ENCODE measurements at places on chromosomes 1 and 21.

DNA sequence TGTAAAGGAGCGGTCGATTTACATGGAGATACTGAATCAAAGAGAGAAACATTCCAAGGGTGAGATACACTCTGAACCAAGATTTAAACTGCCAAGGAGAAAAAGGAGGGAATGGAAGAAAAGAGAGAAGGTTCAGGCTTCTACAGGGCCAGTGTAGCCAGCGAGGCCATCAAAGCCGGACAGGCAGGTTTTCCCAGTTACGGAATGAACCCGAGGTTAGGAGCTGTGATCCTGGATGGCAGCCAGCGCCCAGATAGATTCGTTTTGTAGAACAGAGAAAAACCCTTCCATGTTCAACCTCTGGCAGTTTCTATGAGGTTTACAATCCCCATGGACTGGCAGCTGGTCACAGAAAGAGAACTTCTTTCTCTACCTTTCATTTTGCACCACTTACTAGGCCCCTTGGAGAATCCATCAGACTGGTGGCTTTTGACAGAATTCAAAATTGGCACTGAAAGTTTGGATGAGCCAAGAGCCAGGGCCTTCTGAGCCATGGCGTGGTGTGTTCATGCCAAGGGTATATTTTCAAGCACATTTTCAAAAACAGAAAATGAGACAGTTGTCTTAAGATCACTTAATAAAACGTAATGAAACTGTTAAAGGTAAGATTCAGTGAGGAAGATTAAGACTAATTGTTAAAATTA lies 171.5 kb downstream of the RUNX1 start:
- H3K4me1 ChIP-seq: peaks cover 46% of the 10 kb centered on the region
- no peak for ATAC-seq
- H3K36me3 ChIP-seq: peaks cover 100% of the 10 kb centered on the region
- peak overlapping the region; percentile 29 for H3K4me3 ChIP-seq

- no peaks in the 10 kb centered on the region for H3K27me3 ChIP-seq
- peak overlapping the region; percentile 69 for H3K4me3 ChIP-seq
- peaks cover 4% of the 10 kb centered on the region for H3K36me3 ChIP-seq
- H3K27ac ChIP-seq: peak overlapping the region; percentile 86
- peaks cover 63% of the 10 kb centered on the region for H3K4me1 ChIP-seq
These were observed 13.5 kb upstream of the TNFRSF1B start for GRCh38 chr1:12153181-12153785.

- no peak for ATAC-seq
- no peak overlapping the region for H3K4me3 ChIP-seq
- H3K36me3 ChIP-seq: no peaks in the 10 kb centered on the region
- no peak overlapping the region for H3K27ac ChIP-seq
These were observed 405.6 kb downstream of the PLPP3 start for GRCh38 chr1:56173736-56174135.

DNA sequence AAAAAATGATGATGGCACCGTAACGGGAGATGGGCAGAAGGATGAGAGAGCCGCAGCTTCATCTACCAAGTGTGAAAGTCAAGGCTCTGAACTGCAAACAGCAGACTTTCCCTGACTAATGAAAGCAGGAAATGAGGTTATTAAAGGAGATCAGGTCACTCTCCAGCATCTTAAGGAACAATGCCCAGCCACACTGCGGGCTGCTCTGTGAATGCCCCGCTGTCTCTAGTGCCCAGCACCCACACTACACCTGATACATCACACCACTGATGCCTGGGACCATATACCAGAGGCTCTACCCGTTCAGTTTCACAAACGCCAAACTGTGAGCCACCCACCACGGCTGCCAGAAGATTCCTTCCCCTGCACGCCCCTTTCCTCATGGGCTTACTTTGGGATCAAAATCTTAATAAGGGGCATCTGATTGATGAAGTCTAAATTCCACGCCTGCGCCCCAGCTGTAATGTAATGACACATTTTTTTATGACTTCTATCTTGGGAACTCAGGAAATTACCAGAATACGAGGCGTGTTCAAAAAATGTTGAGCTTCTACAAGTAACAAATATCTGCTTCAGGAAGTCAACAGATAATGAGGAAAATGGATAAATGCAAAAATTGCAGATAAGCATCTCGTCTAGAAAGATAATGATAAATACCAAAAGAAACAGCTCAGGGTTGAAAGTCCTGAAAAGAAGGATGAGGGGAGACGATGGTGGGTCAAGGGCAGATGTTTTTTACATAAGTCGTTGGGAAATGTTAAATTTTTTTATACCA lies 72.0 kb downstream of the MIS18A start:
- H3K4me3 ChIP-seq: no peak overlapping the region
- H3K36me3 ChIP-seq: no peaks in the 10 kb centered on the region
- ATAC-seq: no peak

DNA sequence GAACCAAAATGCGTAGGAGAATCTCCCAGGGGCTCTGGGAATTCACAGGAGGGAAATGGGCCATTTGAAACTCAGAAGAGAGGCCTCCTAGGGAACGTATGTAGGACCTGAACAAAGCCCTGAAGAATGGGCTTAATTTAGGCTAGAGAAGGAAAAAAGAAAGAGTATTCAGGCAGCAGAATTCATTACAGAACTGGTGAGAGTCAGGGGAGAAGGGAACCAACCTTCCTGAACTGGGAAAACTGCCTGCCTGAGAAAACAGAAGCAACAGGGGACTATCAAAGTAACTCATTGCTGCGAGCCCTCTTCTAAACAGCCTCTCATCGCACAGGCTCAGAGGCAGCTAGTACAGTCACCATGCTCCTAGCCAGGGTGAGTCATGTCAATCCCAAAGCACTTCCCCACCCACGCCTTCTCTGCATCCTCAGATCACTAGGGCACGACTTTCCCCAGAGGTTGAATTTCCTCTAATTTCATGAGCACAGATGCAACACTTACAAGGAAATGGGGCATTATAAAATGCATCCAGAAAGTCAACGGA lies 98.1 kb downstream of the ADSS2 start:
- H3K27me3 ChIP-seq: peaks cover 16% of the 10 kb centered on the region
- no peak overlapping the region for H3K27ac ChIP-seq
- H3K4me1 ChIP-seq: peaks cover 23% of the 10 kb centered on the region

- ATAC-seq: no peak
- no peak overlapping the region for H3K4me3 ChIP-seq
- H3K27me3 ChIP-seq: no peaks in the 10 kb centered on the region
- peaks cover 13% of the 10 kb centered on the region for H3K36me3 ChIP-seq
- H3K27ac ChIP-seq: no peak overlapping the region
- peaks cover 4% of the 10 kb centered on the region for H3K4me1 ChIP-seq
These were observed 209.6 kb downstream of the BACH1 start for GRCh38 chr21:29508301-29508700.

DNA sequence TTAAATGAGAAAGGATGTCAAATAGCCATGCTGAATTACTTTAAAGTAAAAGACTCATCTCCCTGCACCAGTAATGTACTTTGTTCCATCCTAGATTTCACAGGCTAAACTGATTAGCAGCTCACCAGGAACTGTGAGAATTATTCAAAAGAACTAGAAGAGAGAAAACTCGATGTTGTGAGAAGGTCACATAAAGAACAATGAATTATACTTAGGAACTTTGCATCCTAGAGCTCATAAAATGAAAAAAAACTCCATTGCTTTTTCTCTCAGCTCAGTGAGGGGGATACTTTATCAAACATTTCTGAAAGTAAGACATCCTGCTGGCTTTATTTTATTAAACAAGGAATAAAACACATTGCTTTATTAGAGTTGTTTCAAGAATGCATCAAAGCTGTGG lies 278.5 kb downstream of the MRPL39 start:
- H3K36me3 ChIP-seq: no peaks in the 10 kb centered on the region
- H3K27ac ChIP-seq: no peak overlapping the region
- H3K27me3 ChIP-seq: peaks cover 3% of the 10 kb centered on the region
- no peak overlapping the region for H3K4me3 ChIP-seq
- ATAC-seq: no peak

DNA sequence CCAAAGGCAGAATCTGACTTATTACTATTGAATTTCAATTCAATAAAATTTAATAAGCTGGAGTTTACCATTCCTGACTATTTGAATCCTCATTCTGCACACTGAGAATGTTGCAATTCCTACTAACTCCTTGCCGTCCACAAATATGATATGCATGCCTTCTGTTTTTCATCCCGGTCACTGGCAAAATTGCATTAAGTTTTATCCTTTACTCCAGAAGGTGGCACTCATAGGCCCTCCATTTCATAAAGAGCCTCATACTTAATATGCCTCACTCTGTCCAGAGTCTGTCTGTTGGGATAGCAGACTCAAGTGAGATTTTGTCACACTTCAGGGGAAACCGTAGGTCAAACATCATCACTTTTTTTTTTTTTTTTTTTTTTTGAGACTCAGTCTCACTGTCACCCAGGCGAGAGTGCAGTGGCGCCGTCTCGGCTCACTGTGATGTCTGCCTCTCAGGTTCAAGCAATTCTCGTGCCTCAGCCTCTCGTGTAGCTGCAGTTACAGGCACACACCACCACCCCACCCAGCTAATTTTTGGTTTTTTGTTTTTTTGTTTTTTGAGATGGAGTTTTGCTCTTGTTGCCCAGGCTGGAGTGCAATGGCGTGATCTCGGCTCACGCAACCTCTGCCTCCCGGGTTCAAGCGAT lies 27.3 kb downstream of the F11R start:
- H3K4me3 ChIP-seq: no peak overlapping the region
- H3K27ac ChIP-seq: no peak overlapping the region
- H3K27me3 ChIP-seq: no peaks in the 10 kb centered on the region
- peaks cover 21% of the 10 kb centered on the region for H3K4me1 ChIP-seq

DNA sequence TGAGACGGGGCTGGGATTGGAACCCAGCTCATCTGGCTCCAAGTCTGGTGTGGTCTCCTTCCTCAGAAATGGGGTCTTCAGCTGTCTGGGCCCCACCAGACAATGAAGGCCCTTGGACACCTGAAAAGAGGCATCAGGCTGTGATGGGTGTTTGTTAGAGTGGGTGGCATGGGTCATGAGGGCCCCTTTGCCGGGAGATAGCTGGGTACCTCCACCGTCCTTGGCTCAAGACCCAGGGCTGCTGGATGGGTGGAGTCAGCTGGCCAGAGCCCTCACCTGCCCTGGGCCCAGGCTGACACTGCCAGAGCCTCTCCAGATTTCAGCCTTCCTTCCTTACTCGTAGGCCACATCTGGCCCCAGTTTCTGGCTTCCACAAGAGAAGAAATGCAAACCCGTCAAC lies 13.4 kb upstream of the TTC22 start:
- no peaks in the 10 kb centered on the region for H3K27me3 ChIP-seq
- H3K36me3 ChIP-seq: no peaks in the 10 kb centered on the region
- ATAC-seq: no peak
- peaks cover 4% of the 10 kb centered on the region for H3K4me1 ChIP-seq

- H3K4me1 ChIP-seq: peaks cover 6% of the 10 kb centered on the region
- H3K27ac ChIP-seq: peak overlapping the region; percentile 23
- H3K27me3 ChIP-seq: no peaks in the 10 kb centered on the region
- peaks cover 76% of the 10 kb centered on the region for H3K36me3 ChIP-seq
- peak; percentile 35 for ATAC-seq
These were observed 66.4 kb upstream of the IL12RB2 start for GRCh38 chr1:67241200-67241746.

- no peaks in the 10 kb centered on the region for H3K36me3 ChIP-seq
- H3K4me1 ChIP-seq: no peaks in the 10 kb centered on the region
- no peak for ATAC-seq
- H3K27ac ChIP-seq: no peak overlapping the region
- no peaks in the 10 kb centered on the region for H3K27me3 ChIP-seq
These were observed 30.4 kb downstream of the VTCN1 start for GRCh38 chr1:117180147-117180967.

DNA sequence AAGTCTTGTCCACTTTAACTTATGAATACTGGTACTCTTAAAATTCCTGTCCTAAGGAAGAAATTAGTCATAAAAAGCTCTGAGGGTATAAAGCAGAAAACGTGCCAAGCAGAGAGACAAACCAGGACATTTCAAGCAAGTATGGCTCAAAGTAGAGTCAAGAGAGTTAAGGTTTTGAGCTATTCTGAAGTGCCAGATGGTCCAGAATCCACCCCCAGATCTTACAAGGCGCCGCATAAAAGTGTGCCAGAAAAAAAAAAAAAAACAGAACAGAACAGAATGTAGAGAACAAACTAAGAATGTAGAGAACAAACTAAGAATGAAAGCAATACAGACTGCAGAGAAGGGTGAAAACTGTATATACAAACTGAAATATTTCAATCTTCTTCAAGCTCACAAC lies 12.5 kb downstream of the EPS15 start:
- peak; percentile 22 for ATAC-seq
- peak overlapping the region; percentile 70 for H3K27ac ChIP-seq

GRCh38 chr1:230061801-230062200 lies 5.2 kb upstream of the GALNT2 start:
- no peak overlapping the region for H3K27ac ChIP-seq
- no peak overlapping the region for H3K4me3 ChIP-seq
- no peaks in the 10 kb centered on the region for H3K36me3 ChIP-seq
- H3K27me3 ChIP-seq: peaks cover 15% of the 10 kb centered on the region

DNA sequence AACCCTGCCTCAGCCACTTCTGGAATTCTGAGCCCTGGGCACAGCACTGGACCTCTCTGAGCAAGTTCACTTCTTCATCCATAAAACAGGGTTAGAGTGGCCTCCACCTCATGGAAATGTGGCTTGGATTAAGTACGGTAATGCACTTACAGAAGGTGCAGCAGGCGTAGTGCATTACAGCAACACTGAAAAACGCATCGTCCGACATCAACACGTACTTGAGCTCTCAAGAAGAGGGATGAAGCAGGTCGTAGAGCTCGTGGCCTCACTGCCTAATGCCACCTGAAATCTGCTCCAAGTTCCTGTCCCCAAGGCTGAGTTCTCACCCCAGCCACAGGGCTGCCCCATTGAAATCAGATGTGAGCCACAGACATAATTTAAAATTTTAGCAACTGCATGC lies 650.1 kb downstream of the NPHP4 start:
- no peak overlapping the region for H3K27ac ChIP-seq
- H3K27me3 ChIP-seq: no peaks in the 10 kb centered on the region
- H3K4me3 ChIP-seq: no peak overlapping the region
- no peaks in the 10 kb centered on the region for H3K36me3 ChIP-seq
- H3K4me1 ChIP-seq: peaks cover 8% of the 10 kb centered on the region

GRCh38 chr1:5664081-5664768 lies 328.0 kb downstream of the NPHP4 start:
- H3K4me3 ChIP-seq: no peak overlapping the region
- H3K27ac ChIP-seq: no peak overlapping the region
- H3K36me3 ChIP-seq: no peaks in the 10 kb centered on the region
- ATAC-seq: no peak
- peaks cover 8% of the 10 kb centered on the region for H3K4me1 ChIP-seq
- H3K27me3 ChIP-seq: no peaks in the 10 kb centered on the region

DNA sequence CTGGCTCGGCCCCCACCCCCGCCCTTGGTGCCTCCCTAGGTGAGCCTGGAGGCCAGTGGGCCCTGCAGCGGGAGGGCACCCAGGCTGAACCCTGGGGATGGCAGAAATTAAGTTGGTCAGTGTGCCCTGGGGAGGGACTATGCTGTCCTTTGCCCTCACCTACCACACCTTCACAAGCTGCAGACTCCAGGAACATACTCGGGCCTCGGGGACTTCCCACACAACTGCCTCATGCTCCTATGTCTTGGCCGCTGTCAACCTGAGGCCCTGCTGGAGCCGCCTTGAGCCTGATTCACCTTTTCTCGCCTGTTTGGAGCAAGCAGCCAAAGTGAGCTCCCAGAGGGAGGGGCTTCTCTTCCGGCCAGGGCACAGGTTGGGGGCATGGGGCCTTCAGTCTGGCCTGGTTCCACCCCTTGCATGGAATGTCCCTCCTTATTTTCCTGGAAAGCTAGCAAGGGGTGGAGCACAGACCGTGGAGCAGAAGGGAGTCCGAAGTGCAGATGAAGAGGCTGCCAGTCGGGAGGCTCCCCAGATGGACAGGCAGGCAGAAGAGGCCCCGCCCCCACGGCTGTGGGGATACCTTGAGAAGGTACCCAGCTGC lies 24.7 kb downstream of the KNCN start:
- H3K27me3 ChIP-seq: peaks cover 27% of the 10 kb centered on the region
- peaks cover 19% of the 10 kb centered on the region for H3K4me1 ChIP-seq
- no peak overlapping the region for H3K4me3 ChIP-seq
- no peak for ATAC-seq
- H3K36me3 ChIP-seq: no peaks in the 10 kb centered on the region

Measured in activated T-helper 17 cell treated with anti-CD3 and anti-CD28 coated beads, Interleukin-2, amount 50 U/mL, for 72 hours (primary cell).